Kidney capillary endothelial cell (primary cell): ENCODE measurements at places on chromosomes 2 and 18.

GRCh38 chr2:197306024-197306695 lies 4.4 kb downstream of the ANKRD44 start:
- no peak for DNase-seq

- DNase-seq = no peak
Observed at GRCh38 chr2:182228073-182228473, 198.8 kb downstream of the PDE1A start.

DNA sequence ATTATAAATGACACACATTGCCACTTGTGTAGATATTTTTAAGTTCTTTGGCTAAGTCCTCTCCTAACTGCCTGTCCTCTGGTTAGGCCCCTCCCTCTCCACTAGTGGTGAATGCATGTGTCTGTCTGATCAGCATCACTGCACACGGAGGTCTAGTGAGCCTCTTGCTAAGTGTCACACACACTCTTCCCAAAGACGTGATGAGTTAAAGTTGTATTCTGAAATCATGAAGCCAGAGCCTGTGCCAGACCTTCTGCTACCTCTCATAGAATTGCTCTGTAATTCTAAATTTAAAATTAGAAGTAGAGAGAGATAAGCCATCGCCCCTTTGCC lies 41.3 kb downstream of the RALB start:
- DNase-seq = no peak

- no peak for DNase-seq
Observed at GRCh38 chr2:197657562-197657961, 17.8 kb downstream of the RFTN2 start.

GRCh38 chr18:3493501-3494244 lies 43.7 kb downstream of the TGIF1 start:
- no peak for DNase-seq

DNA sequence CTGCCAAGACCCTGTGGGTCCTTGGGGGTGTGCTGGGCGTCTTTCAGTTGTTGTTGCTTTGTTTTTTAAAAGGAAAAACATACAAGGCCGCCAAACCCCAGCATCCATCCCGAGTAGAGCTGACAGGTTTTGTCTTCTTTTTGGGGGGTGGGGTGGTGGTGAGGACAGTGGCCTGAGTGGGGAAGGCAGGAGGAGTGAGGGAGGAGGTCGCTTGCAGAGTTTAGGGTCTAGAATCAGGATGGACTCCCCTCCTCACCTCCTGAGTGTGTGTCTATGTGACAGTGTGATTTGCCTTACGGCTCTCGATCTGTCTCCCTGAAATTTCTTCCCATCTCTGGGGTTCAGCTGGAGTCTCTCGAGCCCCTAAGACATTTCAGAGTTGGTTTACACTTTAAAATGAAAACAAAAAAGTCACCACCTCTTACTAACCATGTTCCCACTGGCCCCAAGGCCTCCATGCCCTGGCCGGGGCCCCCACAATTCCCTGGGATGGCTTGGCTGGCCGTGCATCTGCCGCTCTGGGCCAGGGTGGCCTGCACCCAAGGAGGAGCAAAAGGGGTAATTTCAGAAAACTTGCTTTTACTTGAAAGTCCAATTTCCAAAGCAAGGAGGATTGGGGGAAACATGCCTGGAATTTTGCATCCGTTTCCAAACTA lies 5.0 kb downstream of the SIX3 start:
- no peak for DNase-seq

DNA sequence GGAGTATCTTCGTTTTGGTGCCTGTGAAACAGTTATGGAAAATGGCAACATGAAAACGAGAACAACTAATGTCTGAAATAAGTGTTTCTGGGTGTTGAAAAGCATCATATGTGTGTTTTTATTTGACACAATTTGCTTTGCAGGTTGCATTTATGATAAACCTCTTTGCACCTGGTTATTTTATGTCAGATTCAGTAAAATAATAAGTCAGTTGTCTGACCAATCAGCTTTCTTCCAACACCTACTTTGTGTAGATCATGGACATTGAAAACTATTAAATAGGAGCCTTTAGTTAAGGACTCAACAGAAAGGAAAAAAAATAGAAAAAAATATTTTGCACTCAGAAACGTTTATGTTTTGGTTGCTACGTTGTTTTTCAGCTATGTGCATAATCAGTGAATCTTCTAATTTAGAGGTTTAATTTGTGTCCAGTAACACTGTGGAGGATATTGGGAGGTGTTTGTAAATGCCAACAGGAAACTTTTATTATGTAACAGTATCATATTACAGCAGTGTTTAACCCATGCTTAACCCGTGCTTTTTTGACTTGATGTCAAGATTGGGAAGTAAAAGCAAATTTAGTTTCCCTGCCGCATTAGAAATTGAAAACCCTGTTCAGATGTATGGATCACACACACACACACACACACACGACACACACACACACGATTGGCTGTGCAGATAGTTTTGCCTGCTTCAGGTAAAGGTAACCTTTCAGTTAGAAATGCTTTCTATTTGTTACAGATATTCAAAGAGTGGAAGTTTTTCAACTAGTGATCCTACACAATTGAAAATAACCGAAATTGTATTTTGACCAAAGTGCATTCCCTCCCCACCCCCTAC lies 2.6 kb downstream of the PKP4 start:
- DNase-seq = no peak

DNA sequence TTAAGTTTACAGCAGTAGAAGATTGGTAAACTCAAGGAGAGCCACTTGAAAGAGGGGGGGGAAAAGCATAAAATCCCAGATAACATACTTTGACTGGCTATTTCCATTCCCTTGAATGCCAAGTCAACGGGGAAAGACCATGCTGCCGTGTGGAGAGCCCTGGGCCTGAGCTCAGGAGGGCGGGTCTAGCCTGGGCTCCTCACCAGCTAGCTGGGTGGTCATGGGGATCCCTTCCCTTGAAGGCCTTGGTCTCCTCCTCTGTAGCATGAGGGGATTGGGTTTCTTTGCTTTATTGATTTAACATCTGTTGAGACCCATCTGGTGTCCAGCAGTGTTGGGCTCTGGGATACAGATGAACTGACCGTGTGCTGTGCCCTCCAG lies 35.0 kb downstream of the TEX51 start:
- DNase-seq = no peak

GRCh38 chr18:58851856-58852255 lies 12.8 kb upstream of the ZNF532 start:
- DNase-seq = no peak

DNA sequence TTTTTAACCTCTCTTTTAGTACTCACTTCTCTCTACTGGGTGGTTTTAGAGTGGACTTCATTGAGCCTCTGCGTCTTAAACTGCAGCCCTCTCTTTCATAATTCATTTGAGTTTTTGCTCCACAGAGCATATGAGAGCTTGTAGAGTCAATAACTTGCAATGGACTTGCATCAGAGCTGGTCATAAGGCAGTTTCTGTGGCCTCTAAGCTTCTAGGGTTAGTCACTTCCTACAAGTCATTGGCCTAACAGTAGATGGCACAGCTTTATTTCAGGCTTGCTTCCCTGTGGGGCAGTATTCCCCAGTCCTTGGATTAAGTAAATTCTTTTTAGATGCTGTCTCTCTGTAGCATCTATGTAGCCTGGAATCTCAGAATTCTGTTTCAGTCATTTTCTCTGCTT lies 1435.7 kb downstream of the LRP1B start:
- DNase-seq = peak; percentile 1

DNA sequence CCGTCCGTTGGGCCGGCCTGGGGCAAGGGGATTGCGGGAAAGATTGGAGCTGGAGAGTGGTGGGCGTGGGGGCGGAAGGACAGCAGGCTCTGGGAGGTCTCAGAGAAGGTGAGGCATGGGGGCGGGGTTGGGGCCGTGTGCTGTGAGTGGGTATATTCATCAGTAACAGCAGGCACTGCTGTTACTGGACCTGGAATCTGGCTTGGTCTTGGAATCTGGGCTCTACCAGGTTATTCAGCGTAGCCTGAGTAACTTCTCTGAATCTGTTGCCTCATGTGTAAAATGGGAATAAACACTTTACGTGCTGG lies 435 bp downstream of the RNF181 start:
- DNase-seq = no peak

GRCh38 chr2:124763611-124764010 lies 738.5 kb downstream of the CNTNAP5 start:
- DNase-seq = no peak

DNA sequence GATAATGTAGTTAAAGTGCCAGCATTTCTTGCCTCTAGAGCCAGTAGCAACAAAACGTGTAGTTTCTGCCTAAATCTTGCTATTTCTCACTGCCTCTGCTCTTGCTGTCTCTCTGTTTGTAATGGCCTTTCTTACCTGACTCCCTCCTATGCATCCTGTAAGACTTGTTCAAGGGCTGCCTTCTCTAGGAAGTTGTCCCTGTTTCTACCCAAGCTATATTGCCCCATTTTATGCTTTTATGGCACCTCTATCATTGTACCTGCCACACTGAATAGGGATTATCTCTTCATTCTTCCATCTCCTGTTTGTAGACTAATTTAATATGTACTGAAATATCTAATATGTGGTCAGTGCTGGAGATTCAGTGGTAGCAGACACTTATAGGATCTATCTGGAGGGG lies 49.2 kb downstream of the PLCL1 start:
- DNase-seq = no peak

DNA sequence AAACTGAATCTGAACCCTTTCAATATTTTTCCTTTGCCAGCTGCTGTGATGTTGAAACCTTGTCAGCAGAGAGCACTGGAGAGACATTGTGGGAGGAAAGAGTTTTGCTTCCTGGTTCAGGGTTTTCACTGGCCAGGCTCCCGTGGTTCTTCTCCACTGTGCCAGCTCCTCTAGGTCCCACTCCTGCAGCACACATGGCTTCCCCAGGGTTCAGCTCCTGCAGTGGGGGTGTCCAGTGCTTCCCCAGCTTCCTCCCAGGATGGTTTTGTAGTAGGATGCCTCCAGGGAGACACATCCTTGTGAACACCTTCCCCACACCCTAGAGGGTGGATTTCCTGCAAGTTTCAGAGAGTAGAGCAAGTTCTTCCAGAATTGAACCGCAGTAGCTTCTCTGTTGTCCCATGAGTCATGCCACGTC lies 24.0 kb upstream of the SULT1C3 start:
- DNase-seq = no peak

- no peak for DNase-seq
Observed at GRCh38 chr2:219592736-219593135, 4.9 kb upstream of the STK11IP start.

DNA sequence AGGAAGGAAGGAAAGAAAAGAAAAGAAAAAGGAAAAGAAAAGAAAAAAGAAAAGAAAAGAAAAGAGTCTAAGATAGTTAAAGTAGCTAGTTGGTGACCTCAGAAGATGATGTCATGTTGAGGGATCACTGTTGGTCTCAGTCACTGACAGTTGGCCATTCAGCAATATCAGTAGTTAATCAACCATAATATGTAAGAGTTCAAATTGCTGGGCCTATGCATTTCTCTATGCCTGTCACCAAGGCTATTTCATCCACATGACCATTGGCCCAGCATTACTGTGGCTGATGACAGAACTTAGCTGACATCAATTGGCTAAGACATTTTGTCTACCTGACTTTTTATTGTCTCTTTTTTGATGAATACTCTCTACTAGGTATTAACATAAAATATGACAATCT lies 435.5 kb upstream of the CRIM1 start:
- no peak for DNase-seq

- DNase-seq = no peak
Observed at GRCh38 chr2:215914777-215915165, 98.6 kb downstream of the MREG start.

DNA sequence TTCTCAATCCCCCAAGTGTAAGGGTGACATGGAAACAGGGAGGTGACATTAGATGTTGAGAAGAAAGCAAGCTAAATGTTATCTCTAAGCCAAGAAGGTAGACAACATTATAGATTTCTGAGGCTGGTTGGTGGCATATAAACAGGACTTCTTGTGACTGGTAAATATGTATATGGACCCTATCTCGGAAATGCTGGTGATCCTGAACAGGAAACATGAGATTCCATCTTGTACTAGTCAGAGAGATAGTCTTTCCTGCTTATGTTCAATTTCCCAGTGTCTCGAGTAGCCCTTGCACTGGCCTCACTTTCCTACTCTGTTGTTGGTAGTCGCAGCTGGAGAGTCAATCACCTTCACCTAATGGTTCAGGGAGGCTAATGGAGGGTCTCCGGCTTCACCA lies 26.8 kb downstream of the MOGAT1 start:
- DNase-seq = peak; percentile 86

- no peak for DNase-seq
Observed at GRCh38 chr2:152075461-152076050, 23.3 kb downstream of the CACNB4 start.

DNA sequence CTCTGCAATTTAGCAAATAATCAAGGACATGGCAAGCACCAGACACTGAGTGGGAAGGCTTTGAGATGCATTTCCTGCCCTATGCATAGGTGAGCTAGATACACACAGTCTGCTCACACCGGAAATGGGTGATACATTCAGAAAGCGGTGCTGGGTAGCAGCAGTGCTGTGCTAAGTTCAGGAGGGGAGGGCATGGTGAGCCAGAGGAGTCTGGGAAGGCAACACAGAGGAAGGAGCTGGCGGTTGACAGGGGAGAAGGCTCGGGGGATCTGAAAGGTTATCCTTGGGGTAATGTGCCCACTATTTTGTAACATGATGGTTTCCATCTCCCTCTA lies 57.4 kb upstream of the EPAS1 start:
- DNase-seq = no peak
